Activated CD4-positive, CD25-positive, alpha-beta regulatory T cell (primary cell): ENCODE measurements at places on chromosomes 6 and 20.

GRCh38 chr6:87807475-87807874, 105.4 kb upstream of the AKIRIN2 start:
- no peak for DNase-seq

GRCh38 chr6:149043476-149044130, 273.9 kb upstream of the TAB2 start:
- DNase-seq = no peak

DNA sequence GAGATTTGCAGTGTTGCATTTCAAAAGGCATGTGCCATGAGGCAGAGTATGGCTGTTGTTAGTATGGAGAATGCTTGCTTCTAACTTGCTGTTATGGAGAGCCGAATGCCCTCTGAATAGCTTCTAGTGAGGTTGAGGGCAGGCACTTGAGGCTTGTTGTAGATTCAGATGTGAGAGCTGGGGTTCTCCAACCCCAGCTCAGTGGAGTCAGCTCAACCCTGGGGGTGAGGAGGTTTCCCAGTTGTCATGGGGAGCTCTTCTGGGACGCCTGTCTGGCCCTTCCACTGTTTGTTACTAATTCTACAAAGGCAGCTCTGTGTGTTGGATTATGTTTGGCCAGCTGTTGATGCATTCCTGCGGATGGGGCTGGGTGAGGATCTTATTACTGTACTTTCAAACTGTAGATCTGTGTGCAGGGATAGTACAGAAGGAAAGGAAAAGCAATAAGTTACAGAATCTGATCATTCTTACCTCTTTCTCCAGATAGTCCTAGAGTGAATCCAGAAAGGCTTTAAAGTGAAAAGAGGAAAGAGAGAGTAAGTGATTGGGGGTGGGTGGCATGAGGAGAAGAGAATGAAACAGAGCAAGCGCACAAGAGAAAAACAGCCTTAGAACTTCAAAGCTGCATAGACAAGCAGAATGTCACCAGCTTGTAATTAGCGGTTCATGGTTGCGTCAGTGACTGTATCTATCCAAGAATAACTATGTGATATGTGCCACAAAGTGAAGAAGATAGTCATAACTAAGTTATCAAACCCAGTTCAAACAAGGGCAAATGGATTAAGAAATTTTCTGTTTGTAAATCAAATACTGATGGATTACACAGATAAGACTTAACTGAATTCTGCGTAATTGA, 148.7 kb downstream of the PRL start:
- no peak for DNase-seq

DNA sequence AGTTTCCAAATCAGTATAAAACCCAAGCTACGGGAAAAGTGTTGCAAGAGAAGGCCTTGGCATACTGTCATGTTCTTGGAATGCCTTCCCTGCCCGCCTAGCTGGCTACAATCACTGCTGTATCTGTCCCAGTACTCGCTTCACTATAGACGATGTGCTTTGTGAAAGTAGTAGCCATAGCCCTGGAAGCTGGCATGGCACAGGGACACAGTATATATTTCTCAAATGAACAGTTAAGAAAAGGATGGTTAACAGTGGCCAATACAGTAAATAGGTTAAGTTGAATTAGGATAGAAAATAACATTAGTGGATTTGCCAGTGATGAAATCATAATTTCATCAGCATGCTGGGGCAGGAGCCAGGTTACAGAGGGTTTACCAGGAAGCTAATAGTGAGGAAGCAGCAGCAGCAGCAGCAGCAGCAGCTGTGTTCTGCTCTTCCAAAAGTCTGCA, 499.3 kb downstream of the CDKAL1 start:
- no peak for DNase-seq

- no peak for DNase-seq
Measured at GRCh38 chr6:143594647-143595046, 83.1 kb upstream of the PHACTR2 start.

GRCh38 chr6:87333591-87334181, 4.6 kb upstream of the GJB7 start:
- no peak for DNase-seq

GRCh38 chr6:140921366-140922226, 1211.1 kb upstream of the GJE1 start:
- DNase-seq = no peak

DNA sequence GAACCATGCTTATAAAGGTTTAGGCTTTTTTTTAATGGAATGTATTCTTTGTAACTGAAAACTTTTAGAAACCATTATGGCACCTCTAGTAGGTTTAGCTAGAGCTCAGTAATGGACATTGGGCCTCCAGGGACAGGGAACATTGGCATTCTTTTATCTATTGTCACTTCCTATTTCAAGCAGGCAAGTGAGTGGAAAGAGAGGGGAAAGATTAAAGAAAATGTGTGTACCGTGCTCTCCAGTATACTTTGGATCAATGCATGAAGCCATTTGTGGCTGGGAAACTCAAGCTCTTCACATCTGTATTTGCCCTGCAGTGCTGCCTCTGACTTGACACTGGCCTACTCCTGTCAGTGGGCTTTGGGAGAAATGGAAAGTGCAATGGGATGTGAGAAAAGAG, 18.6 kb downstream of the RBM24 start:
- no peak for DNase-seq

DNA sequence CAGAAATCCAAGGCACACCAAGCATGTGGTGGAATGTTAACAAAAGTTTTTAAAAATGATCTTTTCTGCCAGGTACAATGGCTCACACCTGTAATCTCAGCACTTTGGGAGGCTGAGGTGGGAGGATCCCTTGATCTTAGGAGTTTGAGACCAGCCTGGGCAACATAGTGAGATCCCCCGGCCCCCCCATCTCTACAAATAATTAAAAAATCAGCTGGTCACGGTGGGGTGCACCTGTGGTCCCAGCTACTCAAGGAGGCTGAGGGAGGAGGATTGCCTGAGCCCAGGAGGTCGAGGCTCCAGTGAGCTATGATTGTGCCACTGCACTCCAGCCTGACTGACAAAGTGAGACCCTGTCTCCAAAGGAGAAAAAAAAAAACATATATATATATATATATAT, 8.0 kb downstream of the RIPK1 start:
- no peak for DNase-seq

- no peak for DNase-seq
Measured at GRCh38 chr6:113630738-113631535, 226.2 kb upstream of the MARCKS start.

DNA sequence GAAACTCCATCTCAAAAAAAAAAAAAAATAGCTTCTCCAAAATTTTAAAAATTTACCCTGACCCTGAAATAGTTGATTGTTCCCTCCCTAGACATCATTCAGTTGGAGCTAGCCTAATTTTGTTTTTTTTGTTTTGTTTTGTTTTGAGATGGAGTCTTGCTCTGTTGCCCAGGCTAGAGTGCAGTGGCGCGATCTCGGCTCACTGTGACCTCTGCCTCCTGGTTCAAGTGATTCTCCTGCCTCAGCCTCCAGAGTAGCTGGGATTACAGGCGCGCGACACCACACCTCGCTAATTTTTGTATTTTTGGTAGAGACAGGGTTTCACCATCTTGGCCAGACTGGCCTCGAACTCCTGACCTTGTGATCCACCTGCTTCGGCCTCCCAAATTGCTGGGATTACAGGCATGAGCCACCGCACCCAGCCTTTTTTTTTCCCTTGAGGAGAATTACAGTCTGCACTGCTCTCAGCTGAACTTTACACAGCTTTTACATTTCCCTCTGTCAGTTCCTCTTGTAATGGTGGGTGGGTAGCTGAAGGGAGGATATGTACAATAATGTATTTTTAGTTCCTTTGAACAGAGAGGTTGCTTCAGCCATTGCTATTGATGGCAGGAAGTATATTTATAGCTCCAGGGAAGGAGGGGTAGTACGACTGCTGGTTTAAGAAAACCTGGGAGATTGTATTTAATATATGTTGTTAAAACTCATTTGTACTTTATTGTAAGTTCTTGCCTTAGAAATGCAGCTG, 27.7 kb downstream of the PTPRA start:
- no peak for DNase-seq

GRCh38 chr6:157460182-157460999, 79.4 kb downstream of the ZDHHC14 start:
- DNase-seq = no peak

GRCh38 chr6:5128351-5128750, 43.2 kb downstream of the PPP1R3G start:
- no peak for DNase-seq

DNA sequence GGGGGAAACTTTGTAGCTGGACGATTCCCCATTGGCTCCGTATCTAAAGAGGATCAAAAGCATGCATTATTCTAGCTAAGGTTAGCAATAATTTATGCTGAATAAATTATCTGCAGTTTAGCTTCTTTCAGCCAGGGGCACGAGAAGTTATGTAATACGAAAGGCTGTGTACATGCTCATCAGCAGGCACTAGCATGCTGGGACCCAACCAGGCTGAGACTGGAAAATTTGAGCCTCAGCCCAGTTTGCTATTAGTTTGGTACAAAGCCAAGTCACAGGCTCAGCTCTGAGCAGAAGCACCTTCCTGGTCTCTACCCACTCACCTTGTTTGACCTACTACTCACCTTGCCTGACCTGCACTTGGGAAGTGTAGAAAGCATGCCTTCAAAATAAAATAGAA, 328.1 kb upstream of the ARID1B start:
- no peak for DNase-seq

DNA sequence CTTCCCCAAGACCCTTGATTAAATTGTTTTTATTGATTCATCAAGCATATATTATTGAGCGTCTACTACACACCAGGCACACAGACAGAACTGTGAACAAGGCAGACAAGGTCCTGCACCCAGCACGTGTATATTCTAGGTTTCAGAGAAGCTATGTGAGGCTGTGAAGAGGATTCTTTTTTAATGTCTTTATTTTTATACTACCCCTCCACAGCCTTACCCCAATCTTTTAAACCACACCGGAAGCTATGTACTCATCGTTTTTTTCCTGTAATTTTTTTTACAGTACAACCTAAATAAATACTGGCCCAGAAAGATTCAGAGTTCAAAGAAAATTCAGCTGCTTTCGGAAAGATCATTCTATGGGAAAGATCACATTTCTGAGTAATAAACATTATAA, 10.0 kb downstream of the SGK1 start:
- no peak for DNase-seq

- DNase-seq = no peak
Measured at GRCh38 chr20:36454698-36455427, 86.5 kb upstream of the MYL9 start.

- DNase-seq = no peak
Measured at GRCh38 chr6:114638341-114638740, 295.5 kb upstream of the HS3ST5 start.
